ENCODE measurements at places on chromosomes 4 and X.

DNA sequence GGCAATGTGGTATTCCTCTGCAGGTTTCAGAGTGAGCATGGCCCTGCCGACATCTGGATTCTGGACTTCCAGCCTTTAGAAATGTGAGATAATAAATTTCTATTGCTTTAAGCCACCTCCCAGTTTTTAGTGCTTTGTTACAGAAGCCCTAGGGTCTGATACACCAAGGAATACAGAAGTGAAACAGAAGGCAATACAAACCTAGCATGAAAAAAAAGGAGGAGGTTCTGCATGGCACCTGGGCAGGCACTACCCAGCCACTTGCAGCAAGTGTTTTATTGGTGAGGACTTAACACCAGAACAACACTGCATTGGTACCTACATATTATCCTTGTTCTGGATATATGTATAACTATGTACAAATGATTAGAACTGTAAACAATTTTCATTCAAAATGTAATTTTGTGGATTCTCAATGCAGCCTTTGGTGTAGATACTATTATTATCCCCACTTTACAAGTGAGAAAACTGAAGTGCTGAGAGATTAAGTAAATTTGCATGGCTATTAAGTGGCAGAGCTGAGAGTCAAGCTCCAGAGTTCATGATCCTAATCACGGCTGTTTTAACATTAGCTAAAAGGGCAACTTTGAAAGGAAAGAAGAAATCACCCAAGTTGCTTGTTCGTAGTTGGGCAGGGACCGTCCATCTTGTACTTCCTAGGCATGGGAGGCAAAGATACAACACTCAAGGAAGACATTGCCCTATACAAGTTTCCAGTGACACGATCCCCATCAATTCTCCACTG, 71.8 kb downstream of the IL21 start:
- no peak for DNase-seq

DNA sequence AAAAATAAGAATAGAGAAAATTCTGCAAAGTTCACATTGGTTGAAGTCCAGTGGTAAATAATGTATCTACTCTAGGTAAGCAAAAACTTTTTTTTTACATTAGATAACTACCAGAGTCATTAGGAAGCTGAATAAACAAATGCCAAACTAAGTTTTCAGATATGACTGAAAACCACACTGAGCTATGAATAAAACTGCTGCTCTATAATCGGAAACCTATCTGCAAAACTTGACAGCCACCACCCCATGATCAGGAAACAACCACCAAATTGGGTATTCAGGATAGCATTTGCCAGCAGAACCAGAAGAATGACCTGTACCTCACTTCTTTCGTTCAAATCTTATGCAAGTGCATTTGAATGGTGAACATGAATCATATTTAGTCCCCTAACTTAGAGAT, 173.0 kb upstream of the TET2 start:
- no peak for DNase-seq

DNA sequence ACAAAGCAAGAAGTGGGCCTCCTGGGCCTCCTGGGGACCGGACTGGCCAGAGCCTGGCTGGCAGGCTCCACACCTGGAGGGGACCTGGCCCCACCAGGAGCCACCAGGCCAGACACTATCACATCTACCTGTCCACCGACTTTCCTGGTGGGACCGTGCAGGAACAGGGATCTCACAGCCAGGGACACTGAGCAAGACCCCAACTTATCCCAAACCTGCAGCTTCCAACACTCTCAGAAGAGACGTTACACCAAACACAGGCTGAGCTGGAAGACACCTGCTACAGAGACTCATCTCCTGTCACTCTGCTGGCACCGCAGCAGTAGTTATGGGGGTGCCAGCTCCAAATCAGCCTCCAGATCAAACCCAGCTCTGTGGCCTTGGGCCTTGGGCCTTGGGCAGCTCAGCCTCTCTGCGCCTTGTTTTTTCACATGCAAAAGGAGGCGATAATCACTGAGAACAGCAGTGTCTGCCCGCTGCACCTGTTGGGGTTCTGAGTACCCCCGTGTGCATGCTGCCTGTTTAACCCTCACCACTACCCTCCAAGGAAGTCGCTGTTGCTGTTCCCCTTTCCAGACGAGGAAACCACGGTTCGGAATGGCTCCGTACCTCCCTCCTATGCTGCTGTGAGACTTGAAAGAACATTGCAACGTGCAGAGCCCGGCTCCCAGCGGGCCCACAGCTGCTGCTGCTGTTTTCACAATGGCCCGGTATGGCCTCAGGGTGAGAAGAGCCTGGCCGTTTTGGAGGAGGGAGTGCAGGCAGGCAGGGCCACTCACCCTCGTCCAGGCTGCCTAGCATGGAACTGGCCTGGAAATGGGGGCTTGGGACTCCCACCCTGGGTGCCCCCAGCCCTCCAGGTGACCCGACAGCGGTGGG, 69.6 kb downstream of the ADRA2C start:
- DNase-seq, result no peak

DNA sequence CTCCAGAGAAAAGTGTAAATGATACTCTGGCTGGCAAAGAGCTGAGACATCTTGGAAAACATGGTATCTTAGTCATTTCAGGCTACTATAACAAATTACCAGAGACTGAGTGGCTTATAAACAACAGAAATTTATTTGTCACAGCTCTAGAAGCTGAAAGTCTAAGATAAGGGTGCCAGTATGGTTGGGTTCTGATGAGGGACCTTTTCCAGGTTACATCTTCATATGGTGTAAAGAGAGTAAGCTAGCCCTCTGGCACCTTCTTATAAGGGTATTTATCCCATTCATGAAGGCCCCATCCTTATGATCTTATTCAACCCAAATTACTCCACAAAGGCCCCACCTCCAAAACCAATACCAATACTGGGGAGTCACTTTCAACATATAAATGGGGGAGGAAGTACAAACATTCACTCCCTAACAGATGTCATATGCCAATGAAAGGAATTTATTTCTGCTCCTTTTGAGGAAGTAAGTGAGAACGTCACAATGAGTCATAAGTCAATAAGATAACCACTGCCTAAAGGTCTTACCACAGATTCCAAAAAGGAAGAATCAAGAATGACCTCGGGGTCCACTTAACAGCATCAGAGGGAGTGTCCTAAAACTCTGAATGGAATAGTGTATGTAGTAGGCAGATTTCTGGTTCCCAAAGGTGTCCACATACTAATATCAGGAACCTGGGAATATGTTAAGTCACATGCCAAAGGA, 246.6 kb downstream of the OPHN1 start:
- no peak for DNase-seq

DNA sequence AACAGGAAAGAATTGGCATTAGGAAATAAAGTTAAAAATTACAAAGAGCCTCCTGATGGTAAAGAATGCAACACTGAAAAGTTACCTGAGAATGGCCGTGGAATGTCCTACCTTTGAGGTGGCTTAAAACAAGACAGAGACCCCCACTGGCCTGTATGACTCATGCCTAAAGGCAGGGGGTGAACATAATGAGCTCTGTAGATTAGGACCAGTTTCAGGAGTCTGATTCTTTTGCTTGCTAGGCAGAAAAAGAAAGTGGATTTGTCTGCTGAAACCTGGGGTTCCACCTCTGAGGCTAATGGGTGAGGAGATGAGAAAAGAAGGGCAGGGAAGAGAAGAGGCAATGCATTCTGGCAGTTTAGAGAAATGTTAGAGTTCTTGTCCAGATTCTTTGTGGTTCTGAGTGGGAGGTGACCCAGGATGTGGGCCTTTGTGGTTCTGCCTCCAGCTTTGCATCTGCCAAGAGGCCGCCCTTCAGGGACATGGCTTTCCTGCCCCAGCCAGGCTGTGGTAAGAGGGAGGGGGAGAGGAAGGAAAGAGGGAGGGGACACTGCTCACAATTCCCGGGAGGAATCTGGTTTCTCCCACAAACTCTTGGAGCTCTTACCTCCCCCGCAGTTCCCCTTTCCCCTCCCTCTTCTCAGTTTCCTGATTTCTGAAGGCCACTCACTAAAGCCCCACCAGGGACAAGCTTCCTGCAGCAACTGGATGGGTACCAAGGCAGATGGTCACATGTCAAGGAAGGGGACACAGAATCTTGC, 109.6 kb downstream of the EFNB1 start:
- DNase-seq, result peak; percentile 51

DNA sequence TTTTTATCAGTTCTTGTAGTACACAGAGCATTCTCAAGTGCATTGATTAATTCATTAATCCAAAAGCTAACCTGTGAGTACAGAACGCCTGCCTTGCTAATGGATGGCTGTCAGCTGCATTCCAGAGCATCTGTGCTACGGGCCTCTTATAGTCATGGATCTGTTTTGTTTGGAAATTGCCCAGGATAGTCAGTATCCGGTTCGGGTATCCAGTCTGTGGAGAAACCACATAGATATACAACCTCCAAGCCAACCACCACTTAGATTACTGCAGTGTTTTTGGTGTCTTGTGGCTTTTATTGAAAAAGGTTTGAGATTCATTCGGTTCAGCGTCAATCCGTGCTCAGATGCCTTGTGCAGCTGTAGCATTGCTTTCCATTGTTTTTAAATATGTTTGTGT, 4.0 kb downstream of the LAP3 start:
- no peak for DNase-seq

DNA sequence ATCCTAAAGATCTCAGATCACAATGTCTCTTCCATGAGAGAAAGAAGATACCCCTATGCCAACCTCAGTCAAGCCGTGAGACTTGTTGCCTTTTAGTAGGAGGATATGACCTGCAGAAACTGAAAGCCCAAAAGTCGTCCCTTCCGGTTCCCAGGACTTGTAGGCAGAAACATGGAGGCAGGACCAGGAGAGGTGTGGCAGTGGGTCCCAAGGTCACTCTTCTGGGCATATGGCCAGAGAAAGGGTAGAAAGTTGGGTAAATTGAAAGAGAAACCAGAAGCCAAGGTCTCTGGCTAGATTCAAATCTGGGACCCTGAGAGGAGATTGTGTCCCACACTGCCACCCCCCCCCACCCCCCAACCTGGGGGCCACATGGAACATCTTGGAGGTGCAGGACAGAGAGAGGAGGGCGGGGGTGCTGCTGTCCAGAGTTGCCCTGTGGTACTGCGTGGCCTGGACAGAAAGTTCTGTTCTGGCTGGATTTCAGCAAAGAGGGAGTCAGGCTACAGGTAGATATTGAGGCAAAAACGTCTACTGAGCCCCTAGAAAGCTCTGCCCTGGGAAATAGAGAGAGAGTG, 55.4 kb downstream of the DDX3X start:
- no peak for DNase-seq

- DNase-seq, result no peak
These were observed 26.6 kb upstream of the HS3ST1 start for GRCh38 chr4:11455201-11455835.

All from urothelium cell line (cell line).